ENCODE measurements at places on chromosomes 7 and 10.

DNA sequence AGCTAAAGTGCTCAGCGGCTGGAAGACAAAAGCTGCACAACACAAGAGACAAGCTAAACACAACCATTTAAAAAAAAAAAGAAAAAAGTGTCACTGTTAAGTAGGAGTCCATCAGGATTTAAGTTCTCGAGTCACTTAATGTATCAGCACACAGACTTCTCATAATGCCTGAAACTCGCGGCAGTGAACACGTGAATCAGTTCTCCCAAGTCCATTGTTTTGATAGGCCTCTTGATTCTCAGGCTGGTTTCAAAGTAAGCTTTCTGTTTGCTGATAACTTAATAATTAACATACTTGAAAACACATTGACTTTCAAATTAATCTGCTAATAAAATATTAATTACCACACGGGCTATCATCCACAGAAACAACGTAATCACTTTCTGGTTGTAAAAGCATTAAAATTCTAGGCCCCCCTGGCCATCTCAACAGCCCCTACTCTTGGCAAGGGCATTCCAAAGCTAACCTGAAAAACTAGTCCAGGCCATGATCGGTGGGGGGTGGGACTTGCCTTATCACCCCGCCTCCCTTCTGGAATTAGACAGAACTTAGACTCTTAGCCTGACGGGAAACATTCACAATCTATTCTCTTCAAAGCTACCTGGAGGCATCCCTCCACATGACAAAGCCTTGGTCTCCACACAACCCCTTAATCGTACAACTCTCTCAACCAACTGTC lies 129.0 kb downstream of the DIP2C start:
- DNase-seq, result no peak

- DNase-seq, result no peak
These were observed 235.2 kb downstream of the DPP6 start for GRCh38 chr7:154287356-154287755.

- no peak for DNase-seq
These were observed 5.2 kb upstream of the IGF2BP3 start for GRCh38 chr7:23475576-23475839.

GRCh38 chr10:124935946-124936345 lies 6.0 kb upstream of the ZRANB1 start:
- DNase-seq, result no peak

DNA sequence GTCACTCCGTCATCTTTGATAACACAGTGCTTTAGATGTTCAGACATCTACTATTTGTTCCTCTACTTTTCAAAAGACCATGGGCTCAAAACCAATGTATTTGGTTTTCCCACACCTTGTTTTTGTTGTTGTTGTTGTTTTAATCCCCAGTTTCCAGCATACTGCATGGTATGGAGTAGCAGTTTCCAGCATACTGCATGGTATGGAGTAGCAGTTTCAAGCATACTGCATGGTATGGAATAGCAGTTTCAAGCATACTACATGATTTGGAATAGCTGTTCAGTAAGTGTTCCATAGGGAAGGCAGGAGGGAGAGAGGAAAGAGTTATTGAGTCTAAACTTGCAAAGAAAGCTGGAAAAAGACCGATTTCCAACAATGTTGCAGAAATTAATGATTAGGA lies 314.3 kb upstream of the PRKCQ start:
- no peak for DNase-seq

- DNase-seq, result no peak
These were observed 107.2 kb upstream of the RELN start for GRCh38 chr7:104096683-104097082.

DNA sequence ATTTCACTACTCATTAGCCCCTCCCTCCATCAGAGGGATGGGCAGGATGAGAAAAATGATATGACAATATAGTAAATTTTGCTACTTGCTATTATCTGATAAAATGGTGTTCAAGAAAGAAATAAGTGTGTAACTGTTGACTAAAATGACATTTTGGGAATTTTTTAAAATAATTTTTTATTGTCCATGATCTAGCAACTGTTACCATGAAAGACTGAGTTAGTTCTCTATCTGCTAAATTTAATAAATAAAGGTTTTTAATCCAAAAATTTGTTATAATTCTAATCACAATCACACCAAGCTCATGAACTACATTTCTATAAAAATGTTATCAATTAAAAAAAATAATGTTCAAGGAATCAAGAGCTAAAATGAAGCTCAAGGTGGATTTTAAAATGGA lies 28.7 kb upstream of the EPC1 start:
- DNase-seq, result no peak

GRCh38 chr7:95993380-95993779 lies 221.0 kb downstream of the DYNC1I1 start:
- DNase-seq, result no peak

DNA sequence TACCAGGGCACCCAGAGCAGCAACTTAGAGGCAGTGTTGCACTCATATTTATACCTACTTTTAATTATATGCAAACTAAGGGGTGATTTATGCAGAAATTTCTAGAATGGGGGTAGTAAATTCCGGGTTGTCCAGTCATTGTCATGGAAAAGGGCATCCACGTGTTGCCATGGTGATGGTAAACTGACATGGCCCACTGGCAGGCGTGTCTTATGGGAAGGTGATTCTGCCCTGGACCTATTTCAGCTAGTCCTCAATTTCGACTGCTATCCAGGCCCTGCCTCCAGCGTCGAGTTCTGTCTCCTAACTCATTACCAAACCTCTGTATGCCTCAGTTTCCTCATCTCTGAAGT lies 12.8 kb downstream of the SNX8 start:
- no peak for DNase-seq

- no peak for DNase-seq
These were observed 328.9 kb upstream of the KCND2 start for GRCh38 chr7:119943942-119944600.

GRCh38 chr7:101871351-101871750 lies 53.9 kb downstream of the CUX1 start:
- no peak for DNase-seq

GRCh38 chr7:17209101-17209500 lies 89.4 kb upstream of the AHR start:
- DNase-seq, result no peak

DNA sequence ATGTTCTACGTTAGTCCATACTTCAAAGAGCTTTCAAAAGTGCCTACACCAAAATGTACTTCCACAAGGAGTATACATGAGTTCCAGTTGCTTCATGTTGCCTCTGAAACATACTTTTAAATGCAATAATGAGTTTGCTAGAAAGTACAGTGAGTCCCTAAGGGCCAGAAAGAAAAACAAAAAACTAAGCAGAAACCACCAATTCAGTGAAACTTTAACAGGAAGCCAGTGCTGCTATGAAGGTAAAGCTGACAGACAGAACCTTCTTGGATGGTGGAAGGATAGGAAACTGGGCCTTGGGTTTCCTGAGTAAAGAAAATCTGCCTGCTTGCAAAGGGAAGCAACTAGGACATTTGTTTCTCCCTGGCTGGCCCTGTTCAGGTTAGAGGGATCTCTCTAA lies 104.2 kb downstream of the CTTNBP2 start:
- DNase-seq, result no peak

- DNase-seq, result no peak
These were observed 220.4 kb upstream of the PTN start for GRCh38 chr7:137563981-137564380.

DNA sequence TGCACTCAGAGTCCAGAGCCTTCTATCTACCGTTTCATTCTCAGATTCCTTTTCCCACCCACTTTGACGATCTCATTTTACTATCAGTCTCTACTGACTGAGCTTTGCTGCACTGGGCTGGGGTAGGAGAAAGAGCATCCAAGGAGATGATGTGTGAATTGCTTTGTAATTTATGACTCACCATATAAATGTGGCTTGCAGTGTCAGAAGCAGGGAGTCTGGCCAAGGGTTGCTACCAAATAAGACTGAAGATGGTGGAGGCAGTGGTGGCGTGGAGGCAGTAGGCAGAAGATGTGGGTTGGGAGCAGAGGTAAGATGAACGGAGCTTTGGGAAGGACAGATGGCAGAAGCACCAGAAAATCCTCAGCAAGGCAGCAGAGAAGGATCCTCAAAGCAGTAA lies 73.3 kb upstream of the AGK start:
- DNase-seq, result no peak

GRCh38 chr7:101947899-101948298 lies 130.5 kb downstream of the CUX1 start:
- no peak for DNase-seq

DNA sequence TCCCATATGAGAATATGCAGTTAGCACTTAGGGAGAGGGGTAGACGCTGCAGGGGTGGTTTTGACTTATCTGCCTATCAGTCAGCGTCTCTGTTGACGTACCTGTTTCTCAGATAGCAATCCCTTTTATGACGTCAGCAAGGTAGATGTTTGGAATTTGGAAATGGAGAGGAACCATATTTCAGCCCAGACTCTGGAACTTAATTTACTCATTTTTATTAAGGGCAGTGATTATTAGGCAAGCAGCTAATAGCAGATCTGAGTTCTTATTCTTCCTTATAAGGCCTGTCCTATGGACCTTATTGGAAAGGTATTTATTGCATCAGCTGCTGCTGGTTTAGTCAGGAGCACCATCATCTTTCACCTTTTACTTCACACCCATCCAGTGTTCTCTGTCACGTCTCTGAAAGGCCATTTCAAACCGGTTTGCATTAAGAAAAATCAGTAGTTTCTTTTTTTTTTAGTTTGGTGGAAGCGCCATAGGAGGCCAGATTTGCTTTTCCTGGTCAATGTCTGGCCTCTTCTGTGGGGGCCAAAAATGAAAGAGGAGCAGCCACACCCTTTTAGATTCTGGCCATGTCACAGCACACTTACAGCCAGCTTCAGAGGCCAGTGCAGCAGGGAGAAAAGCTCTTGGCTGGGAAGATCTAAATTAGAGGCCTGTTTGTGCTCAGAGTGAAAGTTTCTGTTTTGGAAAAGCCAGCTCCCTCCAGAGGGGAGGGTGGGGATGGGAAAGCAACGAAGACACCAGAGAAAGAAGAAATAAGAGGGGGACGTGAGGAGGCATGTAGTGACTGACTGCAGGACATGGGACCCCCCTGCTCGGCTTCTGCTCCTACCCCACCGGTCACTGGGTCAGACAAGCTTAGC lies 146.3 kb downstream of the TCF7L2 start:
- DNase-seq, result no peak

GRCh38 chr10:5938291-5938690 lies 39.1 kb downstream of the IL15RA start:
- no peak for DNase-seq

DNA sequence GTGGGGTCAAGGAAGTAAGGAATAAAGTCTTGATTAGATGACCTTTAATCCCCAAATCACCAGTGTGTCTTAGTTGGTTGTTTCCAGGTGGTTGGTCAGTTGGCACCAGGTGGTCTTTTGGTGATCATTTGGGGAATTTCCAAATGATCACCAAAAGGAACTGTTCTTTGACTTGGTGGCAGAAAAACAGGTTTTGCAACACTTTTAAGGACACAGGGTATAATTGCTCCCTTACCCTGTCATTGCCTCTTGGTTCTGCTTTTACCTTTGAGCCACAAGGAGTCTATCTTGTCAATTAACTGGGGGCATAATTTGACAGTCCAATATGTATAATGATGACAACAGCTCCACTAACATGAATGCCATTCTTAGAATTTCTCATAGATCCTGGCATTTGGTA lies 104.2 kb downstream of the ADK start:
- DNase-seq, result no peak

- no peak for DNase-seq
These were observed 212.1 kb upstream of the GHITM start for GRCh38 chr10:83927166-83927565.

DNA sequence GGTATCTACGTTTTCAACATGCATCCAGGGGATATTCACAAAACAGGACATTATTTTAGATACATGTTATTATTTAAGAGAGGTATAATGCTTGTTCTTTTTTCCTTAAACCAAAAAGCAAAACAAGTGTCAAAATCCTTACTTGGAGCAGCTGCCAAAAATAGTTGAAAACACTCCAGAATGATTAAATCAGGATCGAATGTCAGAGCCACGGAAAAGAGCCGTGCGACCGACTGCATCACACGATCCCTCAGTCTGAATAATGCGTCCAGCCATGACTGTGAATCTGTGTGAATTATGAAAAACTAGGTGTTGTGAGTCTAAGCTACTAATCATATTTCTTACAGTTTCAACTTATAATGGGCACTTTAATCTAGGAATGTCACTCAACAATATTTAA lies 126.0 kb downstream of the PARD3 start:
- no peak for DNase-seq

- DNase-seq, result no peak
These were observed 302.1 kb downstream of the MDFIC start for GRCh38 chr7:115223959-115224358.

DNA sequence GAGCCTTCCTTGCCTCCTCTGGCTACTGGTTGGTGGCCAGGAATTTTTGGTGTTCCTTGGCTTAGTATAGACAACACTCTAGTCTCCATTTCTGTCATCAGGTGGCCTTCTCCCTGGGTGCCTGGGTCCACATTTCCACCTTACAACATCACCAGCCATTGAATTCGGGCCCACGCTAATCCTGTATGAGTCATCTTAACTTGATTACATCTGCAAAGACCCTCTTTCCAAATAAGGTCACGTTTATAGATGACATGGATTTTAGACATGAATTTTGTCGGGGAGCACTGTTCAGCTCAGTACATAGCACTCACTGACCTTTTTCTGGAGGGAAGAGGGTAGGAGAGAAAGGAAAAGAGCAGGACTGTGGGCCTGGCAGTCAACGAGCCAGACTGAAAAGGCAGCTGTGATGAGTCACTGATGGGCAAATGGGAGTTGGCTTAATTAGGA lies 39.4 kb downstream of the MMRN2 start:
- DNase-seq, result no peak

DNA sequence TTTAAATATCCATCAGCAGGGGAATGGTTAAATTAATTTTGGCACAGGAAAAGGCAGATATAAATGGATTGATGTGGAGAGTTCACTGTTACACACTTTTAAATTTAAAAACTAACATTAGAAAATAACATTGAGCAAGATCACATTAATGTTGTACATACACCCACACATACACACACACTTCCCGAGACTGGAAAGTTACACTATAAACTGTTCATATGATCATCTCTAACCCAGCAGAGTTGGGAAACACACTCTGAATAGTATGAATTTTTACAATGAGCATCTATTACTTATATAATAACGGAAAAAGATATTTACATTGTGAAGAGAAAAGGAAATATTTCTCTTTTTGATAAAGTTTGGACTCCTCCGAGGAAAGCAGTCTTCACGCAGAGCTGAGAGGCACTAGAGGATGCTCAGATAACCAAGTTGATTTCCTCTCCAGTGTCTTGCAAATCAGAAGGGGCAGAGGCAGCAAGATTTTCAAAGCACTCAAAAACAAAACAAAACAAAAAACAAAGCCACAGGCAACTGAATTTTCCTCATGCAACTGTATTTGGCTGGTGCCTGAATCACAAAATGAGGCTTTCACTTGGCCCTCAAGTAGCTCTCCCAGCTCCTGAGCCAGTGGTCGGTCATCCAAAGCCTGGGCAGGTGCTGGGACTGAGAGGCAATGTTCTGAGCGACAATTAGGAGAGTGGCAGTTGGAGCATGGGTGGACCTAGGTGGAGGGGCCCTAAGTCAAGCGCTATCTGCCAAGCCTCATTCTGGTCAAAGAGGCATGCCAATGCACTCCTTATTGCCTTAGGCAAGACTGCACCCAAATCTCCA lies 10.5 kb upstream of the GATAD1 start:
- DNase-seq, result no peak

Measured in activated CD8-positive, alpha-beta memory T cell treated with anti-CD3 and anti-CD28 coated beads for 48 hours (primary cell).